ENCODE measurements at places on chromosomes 1 and 21.
A peak's percentile ranks its signal among the peaks of the same experiment; 100 is the strongest.

DNA sequence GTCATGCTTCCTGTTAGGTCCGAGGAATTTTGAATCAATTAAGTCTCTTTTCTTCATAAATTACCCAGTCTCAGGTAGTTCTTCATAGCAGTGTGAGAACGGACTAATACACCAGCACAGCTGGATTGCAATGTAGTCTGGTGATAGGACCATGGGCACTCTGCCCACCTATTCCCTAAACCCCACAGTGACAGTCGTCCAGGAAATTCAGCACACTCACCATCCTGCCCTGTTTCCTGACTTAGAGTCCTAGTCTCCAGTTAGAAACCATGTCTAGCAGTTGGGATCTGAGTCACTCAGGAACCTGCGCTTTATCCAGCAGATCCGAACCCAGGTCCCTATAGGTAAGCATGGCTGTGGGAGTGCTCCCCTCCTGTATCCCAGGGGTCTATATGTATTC lies 149.3 kb upstream of the TNR start:
- DNase-seq, result no peak

DNA sequence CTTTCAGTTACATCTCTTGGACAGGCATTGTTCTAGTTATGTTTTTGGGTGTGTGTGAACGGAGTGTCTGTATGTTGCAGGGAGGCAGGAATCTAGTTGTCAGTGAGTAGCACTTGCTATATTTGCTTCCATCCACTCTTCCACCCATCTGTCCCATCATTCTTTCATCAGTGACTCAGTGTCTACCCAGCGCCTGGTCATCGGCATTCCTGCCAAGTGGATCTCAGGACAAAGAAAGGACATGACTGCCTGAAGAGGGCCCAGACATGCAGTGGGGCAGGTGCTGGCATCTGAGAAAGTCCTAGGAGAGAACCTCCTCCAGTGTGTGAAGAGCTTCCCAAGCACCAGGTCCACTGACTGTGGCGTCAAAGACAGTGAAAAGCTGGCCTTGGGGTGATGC lies 27.3 kb upstream of the MAGOH start:
- no peak for DNase-seq

GRCh38 chr21:42474043-42474831 lies 21.8 kb downstream of the RSPH1 start:
- no peak for DNase-seq

DNA sequence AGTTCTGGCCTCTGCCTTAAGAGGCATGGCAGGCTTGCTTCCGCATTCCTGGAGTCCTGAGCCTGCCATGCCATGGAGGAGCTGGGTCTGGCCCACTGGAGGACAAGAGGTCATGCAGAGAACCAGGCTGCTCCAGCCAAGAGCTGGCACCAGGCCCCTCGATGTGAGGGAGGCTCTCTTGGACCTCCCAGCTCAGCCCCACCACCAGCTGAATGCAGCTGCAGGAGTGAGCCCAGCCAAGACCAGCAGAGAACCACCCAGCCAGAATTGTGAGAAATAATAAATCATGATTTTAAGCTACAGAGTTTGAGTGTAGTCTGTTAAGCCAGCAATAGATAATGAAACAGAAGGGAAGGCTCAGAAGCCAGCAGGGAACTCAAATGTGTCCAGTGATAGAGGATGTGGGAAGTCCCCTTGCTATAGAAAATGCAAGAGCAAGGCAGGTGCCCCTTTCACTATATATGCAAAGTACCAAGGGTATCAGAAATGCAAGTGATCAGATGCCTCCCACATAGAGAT lies 118.4 kb downstream of the HIVEP3 start:
- no peak for DNase-seq

GRCh38 chr1:116769561-116769977 lies 15.3 kb downstream of the CD2 start:
- DNase-seq, result peak; percentile 20

DNA sequence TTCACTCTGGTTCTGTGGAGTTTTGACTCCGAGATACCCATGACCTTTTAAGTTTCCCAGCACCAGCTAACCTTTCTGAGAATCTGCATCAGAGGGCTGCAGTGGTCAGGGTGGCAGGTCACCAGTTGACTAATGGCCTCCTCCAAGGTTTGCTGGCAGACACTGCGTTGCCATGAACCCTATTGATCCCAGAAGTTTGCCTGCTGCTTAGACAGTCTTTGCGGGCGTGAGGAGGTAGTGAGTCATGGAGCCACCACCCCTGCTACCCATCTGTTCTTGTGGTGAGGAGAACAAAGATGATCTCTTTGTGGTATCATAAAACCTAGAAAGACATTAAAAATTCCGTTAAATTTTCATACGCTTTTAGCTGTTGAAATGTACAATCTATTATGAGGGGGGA lies 180.4 kb downstream of the FGGY start:
- DNase-seq, result peak; percentile 22

DNA sequence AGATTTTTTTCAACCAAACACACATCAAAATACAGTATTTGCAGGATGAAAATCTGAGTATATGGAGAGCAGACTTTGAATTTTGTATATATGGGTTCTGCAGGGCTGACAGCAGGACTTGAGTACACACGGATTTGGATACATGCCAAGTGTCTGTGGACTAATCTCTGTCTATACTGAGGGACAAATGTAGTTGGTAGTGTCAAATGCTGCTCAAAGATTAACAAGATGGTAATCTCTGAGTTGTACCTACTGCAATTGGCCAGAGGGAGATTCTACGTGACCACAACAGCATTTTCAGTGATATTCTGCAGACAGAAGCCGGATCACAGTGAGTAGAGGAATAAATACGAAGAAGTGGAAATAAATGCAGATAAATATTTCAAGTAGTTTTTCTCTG lies 43.4 kb downstream of the SHCBP1L start:
- DNase-seq, result no peak

- no peak for DNase-seq
Measured at GRCh38 chr21:42261829-42262200, 42.9 kb downstream of the ABCG1 start.

DNA sequence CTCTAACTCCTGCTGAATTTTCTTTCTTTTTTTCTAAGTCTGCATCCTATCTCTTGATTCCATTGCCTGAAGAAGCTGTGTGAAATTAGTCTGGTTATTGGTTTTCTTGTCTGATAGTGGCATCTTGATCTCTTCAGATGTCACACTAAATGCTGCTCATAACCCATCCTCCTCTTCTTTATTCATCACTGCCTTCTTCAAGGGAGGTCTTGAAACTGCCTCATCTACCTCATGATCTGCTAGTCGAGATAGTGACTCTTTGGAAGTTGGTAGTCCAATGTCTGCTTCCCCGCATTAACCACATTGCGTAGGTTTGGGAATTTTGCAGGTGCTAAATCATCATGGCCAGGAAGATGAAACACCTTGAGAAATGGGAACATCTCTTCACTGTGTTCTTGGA lies 15.7 kb downstream of the DYRK3 start:
- DNase-seq, result no peak

GRCh38 chr1:214264976-214265375 lies 16.0 kb upstream of the SMYD2 start:
- DNase-seq, result no peak

- DNase-seq, result no peak
Measured at GRCh38 chr1:953524-954320, 5.3 kb downstream of the NOC2L start.

DNA sequence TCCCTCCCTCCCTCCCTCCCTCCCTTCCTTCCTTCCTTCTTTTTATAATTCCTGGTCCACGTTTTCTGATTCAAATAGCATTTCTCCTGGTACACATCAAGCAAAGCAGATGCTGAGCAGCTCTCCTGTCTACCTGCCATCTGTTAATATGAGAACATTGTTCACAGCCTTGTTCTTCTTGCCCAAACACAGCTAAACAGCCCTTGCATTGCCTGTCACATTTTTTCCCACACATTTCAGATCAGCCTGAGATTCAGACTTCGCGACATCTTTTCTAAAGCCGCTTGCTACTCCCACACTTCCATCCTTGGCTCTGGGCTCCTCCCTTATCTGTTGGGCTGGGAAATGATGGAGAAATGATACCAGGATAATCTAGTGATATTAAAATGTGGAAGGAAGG lies 200.5 kb downstream of the PCP4 start:
- DNase-seq, result no peak

DNA sequence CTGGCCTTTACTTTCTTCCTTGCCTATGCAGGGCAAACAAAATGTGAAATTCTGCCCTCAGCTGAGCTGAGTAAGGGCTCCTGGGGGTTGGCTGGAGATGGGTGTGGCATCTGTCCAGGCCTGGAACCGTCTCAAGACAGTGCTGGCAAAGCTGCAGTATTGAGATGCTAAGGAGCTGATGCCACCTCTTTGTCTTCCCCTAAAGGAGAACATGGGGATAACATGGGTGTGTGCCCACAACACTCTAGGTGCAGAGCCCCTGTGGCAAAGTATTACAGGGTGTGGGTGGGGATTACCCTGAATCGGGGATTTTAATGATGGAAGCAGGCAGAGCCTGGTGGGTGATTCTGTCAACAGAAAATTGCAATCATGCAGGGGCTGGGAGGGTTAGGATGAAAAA lies 2.5 kb upstream of the ST3GAL3 start:
- no peak for DNase-seq

- DNase-seq, result no peak
Measured at GRCh38 chr1:117802531-117803257, 126.7 kb downstream of the GDAP2 start.

- no peak for DNase-seq
Measured at GRCh38 chr21:30104241-30104640, 62.4 kb downstream of the CLDN17 start.

DNA sequence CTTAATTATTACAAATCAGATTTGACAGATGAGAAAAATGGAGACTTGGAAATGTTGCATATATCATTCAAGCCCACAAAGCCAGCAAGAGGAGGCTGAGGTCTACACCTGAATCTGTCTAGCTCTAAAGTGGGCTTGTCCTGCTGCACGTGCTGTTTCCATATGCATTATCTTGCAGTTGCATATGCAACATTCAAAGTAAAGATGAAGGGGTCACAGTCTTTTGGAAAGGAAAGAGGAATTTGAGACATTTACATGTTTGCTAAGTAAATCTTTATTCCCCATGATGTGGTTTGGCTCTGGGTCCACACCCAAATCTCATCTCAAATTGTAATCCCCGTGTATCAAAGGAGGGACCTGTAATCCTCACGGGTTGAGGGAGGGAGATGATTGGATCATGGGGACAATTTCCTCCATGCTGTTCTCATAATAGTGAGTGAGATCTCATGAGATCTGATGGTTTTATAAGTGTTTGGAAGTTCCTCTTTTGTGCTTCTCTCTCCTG lies 98.3 kb downstream of the BACH1 start:
- no peak for DNase-seq

DNA sequence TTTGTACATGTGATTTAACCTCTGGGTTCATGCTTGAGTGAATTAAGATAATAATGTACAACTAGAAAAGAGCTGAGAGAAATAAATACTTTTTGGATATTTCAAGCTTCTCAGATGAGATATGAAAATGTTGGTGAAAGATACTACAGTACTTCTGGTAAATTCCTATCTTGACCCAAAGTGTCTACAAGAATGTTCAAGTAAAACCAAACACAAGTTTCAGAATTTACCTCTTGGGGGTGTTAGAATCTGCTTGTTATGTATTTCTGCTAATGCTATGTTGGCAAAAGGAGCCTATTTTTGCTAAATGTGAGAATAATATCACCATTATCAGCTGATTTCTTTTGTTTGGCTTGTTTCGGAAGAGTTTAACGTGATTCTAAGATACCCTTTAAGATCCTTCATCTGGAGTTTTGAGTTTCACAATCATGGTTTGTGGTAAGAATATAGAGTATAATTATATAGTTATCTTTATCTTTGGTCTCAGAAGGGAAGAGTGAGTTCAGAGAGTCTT lies 388.5 kb downstream of the LMO4 start:
- DNase-seq, result no peak

- peak; percentile 13 for DNase-seq
Measured at GRCh38 chr1:18893120-18893519, 9.2 kb downstream of the ALDH4A1 start.

DNA sequence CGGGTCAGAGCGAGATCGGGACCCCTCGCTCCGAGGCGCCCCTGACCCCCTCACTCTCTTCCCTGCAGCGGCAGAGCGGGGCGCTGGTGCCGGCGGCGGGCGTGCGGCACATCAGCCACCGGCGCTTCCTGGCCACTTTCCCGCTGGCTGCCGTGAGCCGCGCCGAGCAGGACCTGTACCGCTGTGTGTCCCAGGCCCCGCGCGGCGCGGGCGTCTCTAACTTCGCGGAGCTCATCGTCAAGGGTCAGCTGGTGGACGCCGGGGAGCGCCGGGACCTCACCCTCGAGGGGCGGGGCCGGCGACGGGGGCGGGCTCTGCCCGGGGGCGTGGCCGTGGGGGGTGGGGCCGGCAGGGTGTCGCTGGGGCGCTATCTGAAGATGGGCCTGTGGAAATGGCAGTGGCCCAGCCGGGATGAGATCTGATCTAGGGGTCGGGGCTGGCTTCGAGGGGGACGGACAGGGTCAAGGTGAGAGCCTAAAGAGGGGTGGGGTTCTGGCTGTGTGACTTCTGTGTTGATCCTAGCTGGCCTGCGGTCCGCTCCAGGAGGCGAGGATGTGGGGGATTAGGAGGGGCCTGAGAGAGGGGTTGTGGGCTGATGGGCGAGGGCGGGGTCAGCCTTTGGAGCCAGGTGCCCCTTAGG lies 23.6 kb downstream of the PTPRU start:
- DNase-seq, result peak; percentile 49

- DNase-seq, result no peak
Measured at GRCh38 chr1:46677339-46677738, 5.7 kb downstream of the TEX38 start.

GRCh38 chr1:168774241-168774640 lies 45.2 kb upstream of the DPT start:
- no peak for DNase-seq

- DNase-seq, result no peak
Measured at GRCh38 chr1:73331726-73332125, 866.2 kb downstream of the LRRIQ3 start.

- no peak for DNase-seq
Measured at GRCh38 chr1:216641669-216642460, 81.4 kb downstream of the ESRRG start.
